ENCODE measurements at places on chromosomes 6 and 20. TPM values are rescaled to one million over a fixed set of nuclear protein-coding genes. Genes with fewer than 3 reads are reported as not detected.

The ZNF76 gene
- 9.7 TPM for total RNA-seq

The IRAK1BP1 gene
- total RNA-seq, result 0.84 TPM

The WFDC6 gene
- total RNA-seq, result not detected

The SOBP gene
- 0.60 TPM for total RNA-seq

The OLIG3 gene
- not detected for total RNA-seq

The SIRPB2 gene
- total RNA-seq, result not detected

The CST3 gene
- total RNA-seq, result 436 TPM

The RAB23 gene
- 8.4 TPM for total RNA-seq

The TBX18 gene
- total RNA-seq, result 18.9 TPM

The ITPR3 gene
- total RNA-seq, result 39.1 TPM

The LINC00237 gene
- not detected for total RNA-seq

The WFDC12 gene
- not detected for total RNA-seq

The SCUBE3 gene
- 0.05 TPM for total RNA-seq

The DEFB124 gene
- total RNA-seq, result 0.42 TPM

The SIRPG gene
- not detected for total RNA-seq

The TREM2 gene
- total RNA-seq, result not detected

The GSTA2 gene
- total RNA-seq, result not detected

The RSPO3 gene
- total RNA-seq, result 63.8 TPM

The LPA gene
- total RNA-seq, result 0.10 TPM

The BNIP5 gene
- 0.02 TPM for total RNA-seq

The RUNX2 gene
- 1.4 TPM for total RNA-seq

The PTPRA gene
- 40.6 TPM for total RNA-seq

The PPARD gene
- total RNA-seq, result 6.4 TPM

The OR14J1 gene
- total RNA-seq, result not detected

The IL17A gene
- total RNA-seq, result not detected

The SEMG1 gene
- not detected for total RNA-seq

The ERVFRD-1 gene
- total RNA-seq, result not detected

The NRSN2 gene
- total RNA-seq, result 62.3 TPM

The C20orf144 gene
- total RNA-seq, result 0.11 TPM

The TNF gene
- not detected for total RNA-seq

The GSTA3 gene
- total RNA-seq, result not detected

The SLC22A7 gene
- not detected for total RNA-seq

The IPCEF1 gene
- total RNA-seq, result 0.07 TPM

The ENPP5 gene
- total RNA-seq, result not detected

All from A549 treated with AZD2906 at 1 μM for 4 hours (cell line).